NCI-H774 (cell line): ENCODE measurements at places on chromosomes 1 and 21.

DNA sequence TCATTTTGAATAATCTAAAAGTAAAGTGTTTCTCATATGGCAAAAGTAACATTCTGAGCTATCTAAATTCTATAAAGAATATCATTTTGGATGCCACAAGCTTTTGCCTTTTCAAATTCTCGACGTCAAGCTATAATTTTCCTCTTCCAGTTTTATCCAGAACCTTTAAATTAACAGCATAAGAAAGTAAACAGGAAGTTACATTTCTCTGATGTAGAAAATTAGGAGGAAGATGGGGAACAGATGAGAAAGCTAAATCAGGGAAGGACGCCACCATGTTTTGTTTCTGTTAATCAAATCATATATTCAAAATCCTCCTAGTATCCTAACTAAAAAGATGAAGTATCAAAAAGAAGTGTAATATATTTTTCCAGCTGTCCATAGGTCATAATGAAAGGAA is 8.8 kb upstream of the CAMSAP2 start:
- DNase-seq: no peak

GRCh38 chr1:35288761-35289160 is 20.3 kb downstream of the ZMYM4 start:
- no peak for DNase-seq

DNA sequence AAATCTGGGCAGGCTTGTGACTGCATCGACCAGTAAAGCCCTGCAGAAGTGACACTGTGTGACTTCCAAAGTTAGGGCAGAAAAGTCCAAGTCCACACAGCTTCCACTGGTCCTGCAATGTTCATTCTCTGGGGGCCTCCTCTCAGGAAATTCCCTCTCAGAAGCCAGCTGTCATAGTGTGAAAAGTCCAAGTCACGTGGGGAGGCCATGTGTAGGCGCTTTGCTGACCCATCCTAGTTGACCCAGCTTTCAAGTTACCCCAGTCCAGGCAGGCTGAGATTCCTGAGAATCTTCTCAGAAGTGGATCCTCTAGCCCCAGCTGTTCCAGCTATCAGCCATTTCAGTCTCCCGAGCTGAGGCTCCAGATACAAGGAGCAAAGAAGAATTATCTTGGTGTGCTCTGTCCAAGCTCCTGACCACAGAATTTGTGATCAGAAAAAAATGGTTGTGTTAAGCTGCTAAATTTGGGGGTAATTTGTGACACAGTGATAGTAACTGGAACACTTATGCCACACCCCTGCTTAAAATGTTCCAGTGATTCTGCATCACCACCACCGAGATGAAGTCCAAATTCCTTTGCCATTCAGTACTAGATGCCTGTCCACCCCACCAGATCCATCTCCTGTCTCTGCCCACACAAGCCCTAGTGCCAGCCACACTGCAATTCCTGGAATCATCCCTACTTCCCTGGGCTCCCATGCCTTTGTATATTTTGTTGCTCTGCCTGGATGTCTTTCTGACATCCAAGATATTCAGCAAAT is 2.5 kb upstream of the STUM start:
- DNase-seq: no peak

- no peak for DNase-seq
Measured at GRCh38 chr21:15277466-15277865, 212.7 kb upstream of the NRIP1 start.

GRCh38 chr1:209657140-209657879 is 5.1 kb upstream of the LAMB3 start:
- no peak for DNase-seq

GRCh38 chr1:246680190-246680589 is 44.0 kb upstream of the SCCPDH start:
- no peak for DNase-seq

GRCh38 chr1:24742090-24742938 is 2.9 kb upstream of the CLIC4 start:
- no peak for DNase-seq

DNA sequence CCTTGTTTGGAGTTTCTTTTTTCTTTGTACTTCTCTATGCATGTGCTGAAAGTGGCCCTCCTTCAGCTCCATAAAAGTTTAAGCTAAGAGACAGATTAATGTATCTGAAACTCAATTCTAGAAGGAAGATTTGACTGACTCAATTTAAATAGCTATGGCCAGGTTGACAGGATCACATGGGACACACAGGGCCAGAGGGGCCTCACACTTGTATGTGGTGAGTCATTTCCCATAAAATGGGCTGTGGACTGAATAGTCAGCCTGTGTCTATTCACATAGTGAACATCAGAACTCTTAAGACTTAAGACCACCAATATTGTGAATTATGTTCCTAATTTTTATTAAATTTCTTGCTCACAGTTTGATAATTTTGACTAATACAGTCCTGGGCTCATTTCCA is 45.7 kb upstream of the DEPDC1 start:
- no peak for DNase-seq

- DNase-seq: no peak
Measured at GRCh38 chr1:179177182-179177581, 52.3 kb downstream of the ABL2 start.

- DNase-seq: no peak
Measured at GRCh38 chr1:155053531-155054105, 2.5 kb downstream of the ADAM15 start.

- DNase-seq: no peak
Measured at GRCh38 chr1:92820024-92820423, 11.8 kb upstream of the RPL5 start.
